ENCODE measurements at places on chromosomes 7 and 10. TPM values are rescaled to one million over a fixed set of nuclear protein-coding genes. Genes with fewer than 3 reads are reported as not detected.

SEMA4G gene
- 15.3 TPM for total RNA-seq

IL2RA gene
- total RNA-seq, result 1.1 TPM

GSTO2 gene
- 2.1 TPM for total RNA-seq

MOGAT3 gene
- total RNA-seq, result not detected

ZWINT gene
- total RNA-seq, result 1.6 TPM

PLAC9 gene
- 103 TPM for total RNA-seq

ANKRD30A gene
- 0.09 TPM for total RNA-seq

LHFPL3 gene
- not detected for total RNA-seq

GIMAP1 gene
- 8.5 TPM for total RNA-seq

WEE2 gene
- total RNA-seq, result not detected

OR2A5 gene
- total RNA-seq, result not detected

C10orf62 gene
- not detected for total RNA-seq

DNA sequence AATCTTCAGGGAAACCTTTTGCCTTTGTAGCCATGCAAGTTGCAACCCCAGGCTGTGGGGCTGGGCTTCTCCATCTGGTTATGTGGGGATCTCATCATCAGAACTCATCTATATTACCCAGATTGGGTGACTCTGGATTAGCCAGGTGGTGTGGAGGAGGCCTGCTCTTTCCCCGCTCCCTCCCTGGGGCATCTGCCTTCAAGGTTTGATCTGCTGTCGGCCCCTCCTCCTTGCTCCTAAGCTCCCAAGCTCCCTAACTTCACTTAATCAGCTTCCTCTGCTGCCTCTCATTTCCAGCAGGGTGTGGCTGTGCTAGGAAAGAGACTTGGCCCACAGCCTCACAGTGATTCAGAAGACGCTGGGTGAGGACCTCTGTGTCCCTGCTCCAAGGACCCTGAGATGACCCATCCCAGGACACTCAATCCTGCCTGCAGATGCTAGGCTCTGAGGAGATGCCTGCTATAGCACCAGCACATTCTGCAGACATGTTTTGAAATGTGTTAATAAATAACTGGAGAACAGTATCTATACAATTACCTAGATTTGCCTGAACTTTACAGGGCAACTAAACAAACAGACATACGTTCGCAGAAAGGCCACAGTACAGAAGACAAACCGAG lies 392.1 kb upstream of the PODXL start:
- DNase-seq, result no peak

- no peak for DNase-seq
Observed at GRCh38 chr7:149719912-149720335, 53.5 kb downstream of the ZNF467 start.

GRCh38 chr10:31602541-31603234 lies 283.7 kb downstream of the ZEB1 start:
- DNase-seq, result peak; percentile 90

DNA sequence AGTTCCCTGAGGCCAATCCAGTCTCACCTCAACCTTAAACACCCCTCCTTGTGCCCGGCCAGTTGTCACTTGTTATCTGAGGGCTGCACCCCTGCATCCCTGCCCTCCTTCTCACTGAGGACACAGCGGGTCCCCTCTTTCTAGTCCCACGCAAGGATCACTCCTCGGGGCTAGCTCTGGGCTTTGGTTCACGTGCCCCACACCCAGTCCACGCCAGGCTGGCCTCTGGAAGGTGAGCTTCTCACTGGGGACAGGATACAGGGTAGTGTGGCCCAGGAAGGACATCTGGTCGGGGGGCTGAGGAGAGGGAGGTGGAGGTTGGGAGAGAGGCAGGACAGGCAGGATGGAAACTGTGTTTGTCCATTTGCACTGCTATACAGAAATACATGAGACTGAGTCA lies 25.5 kb downstream of the UPP1 start:
- DNase-seq, result no peak

- DNase-seq, result no peak
Observed at GRCh38 chr7:96016735-96017134, 244.4 kb downstream of the DYNC1I1 start.

GRCh38 chr7:2157473-2158279 lies 75.1 kb downstream of the MAD1L1 start:
- peak; percentile 81 for DNase-seq

- DNase-seq, result no peak
Observed at GRCh38 chr10:6354168-6354772, 151.5 kb downstream of the PFKFB3 start.

DNA sequence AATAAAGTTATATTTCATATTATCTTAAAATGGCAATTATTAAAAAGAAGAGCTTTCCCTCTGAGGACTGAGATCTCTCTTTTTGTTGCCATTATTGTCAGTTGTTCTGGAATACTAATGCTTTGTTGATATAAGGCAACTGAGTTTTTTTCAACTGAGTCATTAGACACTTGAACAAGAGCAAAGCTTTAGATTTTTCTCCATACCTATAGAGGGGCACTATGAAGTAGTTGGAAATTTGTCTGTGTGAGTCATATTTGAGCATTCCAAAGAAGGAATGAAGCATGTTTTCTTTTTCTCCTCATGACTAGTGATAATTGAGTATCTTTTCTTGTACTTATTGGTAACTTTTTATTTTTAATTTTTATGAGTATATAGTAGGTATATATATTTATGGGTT lies 24.5 kb downstream of the RPA3 start:
- no peak for DNase-seq

DNA sequence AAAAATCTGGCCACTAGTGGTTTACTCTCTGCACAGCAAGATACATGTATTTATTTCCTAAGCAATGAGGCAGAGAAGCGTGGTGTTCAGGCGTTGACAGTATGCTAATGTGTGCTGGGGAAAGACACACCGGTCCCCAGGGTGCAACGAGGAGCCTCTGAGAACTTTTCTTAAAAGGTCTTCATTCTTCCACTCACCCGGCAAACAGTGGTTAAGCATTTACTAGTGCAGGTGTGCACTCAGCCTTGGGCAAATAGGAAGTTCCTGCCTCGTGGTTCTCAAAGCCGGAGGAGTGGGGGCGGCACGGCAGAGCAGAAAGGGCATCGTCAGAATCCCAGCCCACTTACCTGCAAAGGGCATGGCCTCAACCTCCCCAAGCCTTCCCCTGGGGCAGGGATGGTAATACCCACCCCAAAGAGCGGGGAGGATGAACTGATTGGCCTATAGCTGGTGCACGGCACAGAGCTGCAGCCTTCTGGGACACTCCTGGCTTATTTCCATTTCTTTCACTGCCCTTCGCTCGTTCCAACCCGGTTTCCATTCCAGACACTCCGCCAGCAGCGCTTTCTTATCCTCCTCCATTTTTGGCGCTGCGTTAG lies 184.3 kb upstream of the CTBP2 start:
- no peak for DNase-seq

DNA sequence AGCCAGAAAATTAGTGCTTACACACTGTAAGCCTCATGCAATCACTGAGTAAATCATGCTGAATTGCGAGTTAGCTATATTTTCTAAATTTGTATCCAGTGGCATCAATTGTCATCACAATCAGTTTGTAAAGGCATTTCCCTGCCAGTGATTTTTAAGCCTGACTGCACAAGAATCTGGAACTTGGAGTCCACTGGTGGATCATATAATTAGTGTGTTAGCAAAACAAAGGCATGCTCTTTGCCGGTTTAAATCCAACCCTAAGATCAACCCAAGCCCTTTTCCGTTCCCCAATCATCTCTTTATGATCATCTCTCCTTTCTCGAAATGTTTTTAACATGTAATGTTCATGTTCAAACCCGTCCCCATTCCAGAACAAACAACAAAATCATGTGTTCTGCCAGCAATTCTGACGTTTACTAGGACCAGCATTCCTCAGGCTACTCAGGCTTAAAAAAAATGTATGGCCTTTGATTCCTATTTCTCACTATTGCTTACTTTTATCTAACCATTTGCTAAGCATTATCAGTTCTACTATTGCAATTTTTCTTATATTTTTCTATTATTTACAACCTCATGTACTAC lies 649.2 kb downstream of the SORCS1 start:
- DNase-seq, result no peak

DNA sequence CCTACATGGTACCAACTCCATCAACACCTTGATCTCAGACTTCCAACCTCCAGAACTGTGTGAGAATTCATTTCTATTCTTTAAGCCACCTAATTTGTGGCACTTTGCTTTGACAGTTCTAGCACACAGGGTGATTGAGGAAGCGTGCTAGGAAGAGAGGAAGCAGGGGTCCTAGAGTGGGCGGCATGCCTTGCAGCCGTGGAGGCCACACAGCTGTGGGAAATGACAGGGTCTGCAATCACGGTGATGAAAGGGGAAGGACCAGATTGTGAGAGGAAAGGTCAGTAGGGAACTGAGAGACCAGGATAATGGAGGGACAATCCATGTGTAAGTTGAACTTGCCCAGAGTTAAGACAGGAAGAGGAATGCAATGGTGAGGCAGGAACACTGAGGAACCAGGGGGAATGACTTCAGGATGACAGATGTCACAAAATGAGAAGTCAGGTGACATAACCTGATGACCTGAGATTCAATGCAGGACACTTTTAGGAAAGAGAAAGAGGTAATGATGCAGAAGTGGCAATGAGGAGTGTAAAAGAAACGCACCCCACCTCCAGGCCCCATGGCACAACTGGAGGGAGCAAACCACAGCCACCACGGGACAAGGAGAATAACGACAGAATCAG lies 87.3 kb upstream of the PIK3CG start:
- DNase-seq, result no peak

- no peak for DNase-seq
Observed at GRCh38 chr10:93452143-93452542, 30.0 kb downstream of the MYOF start.

GRCh38 chr10:116766837-116767634 lies 24.7 kb upstream of the HSPA12A start:
- DNase-seq, result no peak

- DNase-seq, result no peak
Observed at GRCh38 chr10:51162002-51162401, 87.7 kb downstream of the PRKG1 start.

DNA sequence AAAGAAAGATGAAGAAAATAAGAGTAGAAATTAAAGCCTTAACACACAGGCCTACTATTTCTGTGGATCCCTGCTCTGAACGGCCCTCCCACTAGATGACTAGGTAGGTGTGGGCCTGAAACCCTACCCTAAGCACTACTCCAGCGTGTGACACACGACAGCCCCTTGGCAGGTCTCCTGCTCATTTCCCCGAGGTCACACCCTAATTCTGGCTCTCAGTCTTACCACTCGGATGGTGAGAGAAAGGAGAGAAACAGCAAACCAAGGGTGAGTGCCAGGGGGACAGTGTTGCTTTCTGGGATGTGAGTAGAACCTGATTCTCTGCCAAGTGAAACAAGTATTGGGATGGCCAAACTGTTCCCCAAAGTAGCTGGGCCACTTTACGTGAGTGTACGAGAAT lies 12.1 kb downstream of the GALNTL5 start:
- no peak for DNase-seq

- DNase-seq, result no peak
Observed at GRCh38 chr7:95472581-95473161, 13.1 kb upstream of the ASB4 start.

- DNase-seq, result no peak
Observed at GRCh38 chr7:128271471-128271941, 30.4 kb downstream of the LEP start.

DNA sequence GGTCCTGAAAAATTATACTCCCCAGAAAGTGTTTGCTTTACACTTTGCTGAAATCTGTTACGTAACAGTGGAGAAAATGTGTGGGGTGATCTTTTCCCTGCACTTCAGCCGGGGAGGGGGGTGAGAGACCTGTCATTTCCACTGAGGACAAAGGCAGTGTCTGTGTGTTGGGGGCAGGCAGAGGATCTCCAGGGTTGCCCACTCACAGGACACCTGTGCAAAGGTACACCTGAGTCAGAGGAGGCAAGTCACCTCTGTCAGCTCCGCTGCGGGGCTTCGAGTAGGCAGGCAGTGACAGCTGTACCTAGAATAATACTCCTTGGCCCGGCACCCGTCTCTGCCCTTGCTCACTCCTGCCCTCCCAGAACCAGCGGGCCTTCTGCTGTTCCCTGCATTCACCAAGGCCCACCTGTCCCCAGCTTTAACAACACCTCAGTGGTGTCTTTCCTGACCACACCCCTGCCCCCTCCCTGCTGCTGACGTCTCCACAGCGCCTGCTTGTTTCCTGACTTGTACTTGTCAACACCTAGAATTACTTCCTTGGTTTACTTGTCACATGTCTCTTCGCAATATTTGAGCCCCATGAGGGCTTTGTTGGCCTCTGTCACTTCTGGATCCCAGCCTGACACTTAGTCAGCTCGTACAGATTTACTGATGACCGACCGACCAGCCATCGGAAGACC lies 159.2 kb downstream of the NEURL1 start:
- DNase-seq, result no peak

DNA sequence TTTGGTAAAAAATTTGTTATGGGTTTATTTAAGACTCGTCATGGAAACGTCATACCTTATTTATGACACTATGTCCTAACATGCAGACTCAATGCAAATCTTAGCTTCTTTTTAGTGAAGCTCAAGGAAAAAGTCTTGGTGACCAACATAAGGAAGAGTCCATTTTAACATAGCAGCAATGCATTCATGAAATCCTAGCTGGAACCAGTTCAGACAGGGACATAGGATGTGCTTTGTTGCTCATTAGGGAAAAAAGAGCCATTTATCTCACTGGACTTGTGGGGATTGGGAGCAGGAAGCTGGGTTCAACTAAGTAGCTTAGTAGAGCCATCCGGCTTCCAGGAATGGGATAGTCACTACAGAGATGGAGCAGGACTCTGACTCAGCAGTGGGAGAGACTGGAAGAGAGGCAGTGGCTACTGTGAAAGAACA lies 100.7 kb upstream of the DKK1 start:
- no peak for DNase-seq

GRCh38 chr10:73862011-73862410 lies 12.3 kb downstream of the CAMK2G start:
- DNase-seq, result no peak

DNA sequence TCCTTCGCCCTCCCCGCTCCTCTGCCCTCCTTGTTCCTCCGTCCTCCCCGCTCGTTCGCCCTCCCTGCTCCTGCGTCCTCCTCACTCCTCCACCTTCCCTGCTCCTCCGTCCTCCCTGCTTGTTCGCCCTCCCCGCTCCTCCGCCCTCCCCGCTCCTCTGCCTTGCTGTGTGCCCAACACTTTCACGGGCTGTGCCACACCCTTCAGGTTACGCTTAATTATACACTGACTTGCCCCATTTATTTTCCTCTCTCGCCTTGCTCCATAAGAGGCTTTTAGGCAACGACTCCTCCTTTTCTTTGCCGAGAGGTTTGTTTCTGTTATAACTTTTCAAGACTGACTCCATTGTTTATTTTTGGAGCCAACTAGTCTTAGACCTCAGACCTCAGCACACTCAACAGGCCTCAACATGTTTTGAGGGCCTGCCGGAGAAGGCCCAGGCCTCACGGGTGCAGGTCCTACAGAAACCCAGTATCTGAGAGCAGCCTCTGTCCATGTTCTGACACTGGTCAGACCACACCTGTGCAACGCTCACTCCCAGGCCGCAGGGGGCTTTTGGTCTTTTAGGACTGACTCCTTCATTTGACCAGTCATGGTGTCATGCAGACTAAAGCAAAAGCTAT lies 18.2 kb upstream of the PRKAG2 start:
- no peak for DNase-seq

DNA sequence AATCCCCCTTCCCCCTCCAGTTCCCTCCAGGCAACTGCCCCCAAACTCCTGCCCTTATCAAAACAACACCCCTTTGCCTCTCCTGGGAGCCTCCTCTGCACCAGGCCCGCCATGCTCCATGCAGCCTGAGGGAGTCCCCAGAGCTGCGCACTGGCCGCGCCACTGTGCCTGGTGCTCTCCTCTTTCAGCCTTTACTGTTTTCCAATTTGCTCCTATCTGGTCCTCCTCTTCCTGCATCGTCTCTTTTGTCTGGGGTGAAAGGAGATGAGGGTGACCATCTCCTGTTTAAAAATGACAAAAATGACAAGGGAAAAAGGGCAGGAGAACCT lies 165.8 kb upstream of the ADCY1 start:
- DNase-seq, result no peak
